ENCODE measurements at places on chromosomes 12 and 14.

DNA sequence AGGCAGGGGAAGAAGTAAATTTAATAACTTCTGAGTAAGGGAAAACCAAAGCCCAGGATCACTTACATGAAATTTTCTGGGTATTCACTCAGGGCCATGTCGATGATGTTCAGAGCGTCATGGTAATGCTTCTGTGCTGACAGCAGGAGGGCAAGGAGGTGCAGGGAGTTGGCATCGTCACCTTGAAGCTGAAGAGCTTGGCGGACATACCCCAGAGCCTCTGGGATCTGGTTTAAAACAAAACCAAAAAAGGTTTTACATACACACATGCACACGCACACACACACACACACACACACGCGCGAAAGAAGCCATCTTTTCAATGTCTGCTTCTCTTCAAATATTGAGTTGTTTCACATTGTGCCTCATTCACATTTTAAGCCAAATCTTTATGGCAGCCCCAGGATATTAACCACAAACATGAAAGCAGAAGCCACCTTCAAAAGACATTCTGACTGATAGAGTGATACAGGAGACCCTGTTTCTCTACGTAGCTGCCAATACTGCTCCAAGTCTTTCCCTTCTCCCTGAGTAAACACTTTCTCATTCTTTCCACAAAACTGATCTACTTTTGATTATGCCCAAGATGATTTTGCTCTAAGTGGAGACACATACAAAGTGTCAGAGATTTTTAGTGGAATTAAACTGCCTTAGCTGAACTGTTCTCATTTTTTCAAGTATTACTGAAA, 172.1 kb downstream of the TTC7B start:
- no peak for DNase-seq

DNA sequence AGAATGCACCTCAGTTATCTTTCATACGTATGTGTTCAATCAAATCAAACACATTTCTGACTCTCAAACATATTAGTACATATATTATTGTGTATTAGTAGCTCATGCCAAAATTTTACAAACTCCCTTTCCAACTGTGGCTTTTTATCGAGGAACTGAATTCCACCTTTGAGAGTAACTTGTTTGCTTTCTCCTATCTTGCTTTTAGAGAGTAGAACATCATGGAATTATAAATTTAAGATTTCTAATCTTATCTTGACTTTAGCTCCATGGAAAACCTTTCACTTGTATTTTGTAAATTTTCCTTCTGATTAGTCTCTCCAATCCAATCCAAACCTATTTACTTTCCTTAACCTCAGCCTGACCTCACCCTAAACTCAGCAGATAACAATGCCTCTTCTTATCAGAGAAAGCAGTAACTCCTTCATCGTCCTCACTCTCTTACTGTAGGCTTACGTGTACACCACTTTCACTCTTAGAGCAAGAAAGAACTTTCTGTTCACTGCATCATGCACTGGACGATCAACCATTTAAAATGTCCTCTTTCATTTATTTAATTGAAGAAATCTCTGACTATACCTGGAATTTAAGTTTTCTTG, 164.5 kb downstream of the TMTC3 start:
- no peak for DNase-seq

DNA sequence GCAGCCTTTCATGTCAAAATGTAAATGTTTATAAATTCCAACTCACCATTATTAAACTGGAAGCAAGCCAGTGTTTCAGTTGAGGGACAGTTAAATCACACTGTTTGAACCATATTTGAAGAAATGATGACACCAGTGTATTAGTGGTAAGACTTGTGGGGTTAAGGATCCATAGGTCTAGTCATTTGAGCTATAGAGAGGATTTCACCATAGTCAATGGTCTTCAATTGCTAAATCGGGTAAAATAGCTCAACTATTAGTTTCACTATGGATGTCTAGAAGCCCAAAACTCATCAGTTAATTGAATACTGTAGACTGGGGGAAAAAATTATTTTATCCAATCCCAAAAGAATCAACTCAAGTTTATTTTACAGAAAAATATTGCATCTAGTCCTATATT, 659.1 kb downstream of the NRXN3 start:
- DNase-seq, result no peak

DNA sequence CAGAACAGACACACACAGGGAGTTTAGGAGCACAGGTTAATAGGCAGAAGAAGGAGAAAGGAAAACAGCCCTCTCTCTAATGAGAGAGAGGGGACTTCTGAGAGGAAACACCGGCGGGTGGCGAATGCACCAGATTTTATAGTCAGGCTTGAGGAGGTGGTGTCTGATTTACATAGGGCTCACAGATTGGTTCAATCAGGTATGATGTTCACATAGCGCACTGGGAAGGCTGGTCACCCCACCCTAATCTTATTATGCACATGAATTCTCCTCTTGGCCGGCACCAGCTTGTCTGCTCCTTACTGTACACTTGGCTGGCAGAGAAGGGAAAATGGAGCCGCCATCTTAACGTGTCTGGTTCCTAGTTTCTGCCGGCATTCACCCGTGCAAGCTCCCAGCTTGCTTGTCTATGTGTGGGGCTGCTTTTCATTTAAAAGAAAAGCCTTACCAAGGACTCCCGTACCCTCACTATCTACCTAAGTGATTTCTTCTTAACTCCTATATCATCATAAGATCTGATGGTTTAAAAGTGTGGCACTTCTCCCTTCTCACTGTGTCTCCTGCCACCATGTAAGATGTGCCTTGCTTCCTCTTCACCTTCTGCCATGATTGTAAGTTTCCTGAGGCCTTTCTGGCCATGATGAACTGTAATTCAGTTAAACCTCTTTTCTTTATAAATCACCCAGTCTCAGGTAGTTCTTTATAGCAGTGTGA, 15.1 kb downstream of the BCAT1 start:
- no peak for DNase-seq

DNA sequence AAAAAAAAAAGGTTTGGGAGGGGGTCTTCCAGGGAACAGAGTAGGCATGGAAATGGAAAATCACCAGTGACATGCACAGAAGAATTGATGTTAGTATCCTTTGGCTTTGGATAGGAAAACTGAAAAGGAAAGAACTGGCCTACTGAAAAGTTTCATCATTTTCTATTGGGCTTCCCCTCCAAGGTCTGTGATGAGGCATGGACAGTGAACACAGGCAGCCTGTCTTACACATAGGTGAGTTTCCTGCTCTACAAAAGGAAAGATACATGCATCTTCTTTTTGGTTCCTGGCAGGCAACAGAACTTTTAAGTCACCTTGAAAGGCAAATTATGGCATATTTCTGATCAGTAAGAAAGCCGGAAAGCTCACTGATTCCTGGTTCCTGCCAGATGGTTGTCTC, 5.8 kb downstream of the BMAL2 start:
- no peak for DNase-seq

DNA sequence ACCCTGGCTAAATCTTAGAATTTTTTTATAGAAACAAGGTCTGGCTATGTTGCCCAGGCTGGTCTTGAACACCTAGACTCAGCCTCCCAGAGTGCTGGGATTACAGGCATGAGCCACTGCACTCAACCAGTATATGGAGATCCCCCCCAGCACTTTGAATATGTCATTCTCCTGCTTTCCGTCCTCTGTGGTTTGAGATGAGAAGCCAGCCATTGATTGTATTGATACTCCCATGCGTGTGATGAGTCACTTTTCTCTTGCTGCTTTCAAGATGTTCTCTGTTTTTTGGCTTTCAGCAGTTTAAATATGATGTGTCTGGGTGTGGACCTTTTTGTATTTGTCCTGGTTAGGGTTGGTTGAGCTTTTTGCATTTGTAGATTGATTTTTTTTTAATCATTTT, 75.2 kb upstream of the DNM1L start:
- DNase-seq, result no peak

GRCh38 chr12:30850684-30851083, 75.9 kb upstream of the TSPAN11 start:
- no peak for DNase-seq

GRCh38 chr12:54251667-54252284, 28.1 kb downstream of the CBX5 start:
- peak; percentile 9 for DNase-seq

GRCh38 chr12:128468926-128469325, 202.0 kb downstream of the TMEM132C start:
- no peak for DNase-seq

- DNase-seq, result no peak
Observed at GRCh38 chr12:52407918-52408317, 1.8 kb upstream of the KRT82 start.

DNA sequence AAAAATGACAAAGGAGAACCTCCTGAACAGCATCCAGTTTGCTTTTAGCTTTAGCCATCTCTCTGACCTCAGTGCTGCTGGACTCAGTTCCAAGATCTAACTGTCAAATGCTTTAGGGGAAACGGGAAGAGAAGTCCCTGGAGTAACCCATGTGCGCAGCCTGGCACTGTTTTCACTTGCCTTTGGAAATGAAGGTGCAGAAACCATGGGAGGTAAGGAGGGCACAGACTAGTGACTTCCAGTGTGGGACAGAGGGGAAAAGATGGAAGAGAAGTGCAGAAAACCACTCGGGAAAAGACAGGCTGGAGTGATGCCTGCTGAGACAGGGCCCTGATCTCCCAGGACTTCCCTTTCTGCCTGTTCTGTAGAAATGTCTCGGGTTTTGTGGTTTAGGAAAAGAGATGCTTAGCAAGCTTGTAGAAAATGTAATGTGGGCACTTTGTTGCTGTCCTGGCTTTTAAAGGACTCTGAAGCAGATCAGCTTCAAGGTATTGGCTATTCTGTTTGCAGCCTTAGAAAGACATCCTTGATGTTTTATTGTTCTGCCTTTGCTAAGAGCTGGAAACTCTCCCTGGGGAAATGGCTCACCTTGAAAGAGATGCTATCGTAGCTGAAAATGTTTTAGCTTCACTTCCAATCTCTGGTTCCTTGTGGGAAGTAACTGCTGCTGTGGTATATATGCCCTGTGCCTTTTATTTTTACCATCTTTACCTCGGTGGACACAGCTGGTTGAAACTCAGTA, 124.6 kb upstream of the HIF1A start:
- DNase-seq, result no peak

DNA sequence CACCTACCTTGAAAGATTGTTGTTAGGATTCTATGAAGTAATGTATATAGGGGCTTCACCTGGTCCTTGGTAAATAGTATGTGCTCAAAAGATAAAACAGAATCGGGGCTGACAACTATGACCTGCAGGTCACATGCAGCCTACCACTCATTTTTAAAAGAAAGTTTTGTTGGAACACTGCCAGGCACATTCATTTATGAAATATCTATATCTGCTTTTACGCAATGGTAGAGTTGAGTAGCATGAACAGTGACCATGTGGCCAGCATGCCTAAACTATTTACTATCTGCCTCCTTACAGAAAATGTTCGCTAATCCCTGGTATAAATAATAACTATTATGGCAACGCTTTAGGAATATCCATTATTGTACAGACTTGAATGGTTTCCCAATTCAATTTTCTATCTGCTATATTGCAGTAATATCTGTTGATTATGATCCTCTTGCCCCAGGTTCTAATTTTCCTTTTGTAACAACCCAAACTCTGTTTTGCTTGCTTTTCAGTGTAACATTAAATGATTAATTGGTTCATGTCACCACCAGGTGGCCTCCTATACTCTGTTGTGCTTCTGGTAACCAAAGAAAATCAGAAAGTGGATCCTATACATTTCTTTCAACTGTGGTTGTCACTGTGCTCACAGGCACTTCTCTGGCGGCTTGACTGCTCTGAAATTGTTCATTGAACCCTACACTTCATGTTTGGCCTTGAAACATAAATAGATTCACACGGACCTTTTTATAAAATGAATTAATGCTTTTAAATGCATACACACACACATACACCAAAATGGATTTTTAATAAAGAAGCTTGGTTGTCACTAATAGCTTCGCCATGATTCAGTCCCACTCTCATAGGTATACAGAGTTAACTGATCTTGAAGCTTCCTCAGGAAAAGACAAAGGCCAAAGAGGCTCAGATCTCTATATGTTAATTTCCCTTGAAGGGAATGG, 227.7 kb upstream of the NPAS3 start:
- no peak for DNase-seq

DNA sequence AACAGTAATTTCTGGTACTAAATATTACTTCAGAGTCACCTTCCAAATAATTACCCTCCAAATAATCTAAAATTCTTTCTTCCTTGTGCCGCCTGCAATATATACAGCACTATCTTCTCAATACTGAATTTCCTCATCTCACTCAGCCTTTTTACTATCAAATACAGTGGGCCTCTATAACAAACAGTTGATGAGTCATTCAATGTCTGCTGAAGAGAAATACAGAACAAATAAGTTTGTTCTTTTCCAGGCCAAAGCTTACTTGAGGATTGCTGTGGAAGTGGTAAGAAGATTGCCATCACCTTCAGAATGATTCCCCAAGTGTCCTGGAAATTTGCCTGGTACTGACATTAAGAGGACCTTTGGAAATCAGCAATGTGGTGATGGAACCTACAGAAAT, 218.2 kb upstream of the ARHGAP5 start:
- no peak for DNase-seq

DNA sequence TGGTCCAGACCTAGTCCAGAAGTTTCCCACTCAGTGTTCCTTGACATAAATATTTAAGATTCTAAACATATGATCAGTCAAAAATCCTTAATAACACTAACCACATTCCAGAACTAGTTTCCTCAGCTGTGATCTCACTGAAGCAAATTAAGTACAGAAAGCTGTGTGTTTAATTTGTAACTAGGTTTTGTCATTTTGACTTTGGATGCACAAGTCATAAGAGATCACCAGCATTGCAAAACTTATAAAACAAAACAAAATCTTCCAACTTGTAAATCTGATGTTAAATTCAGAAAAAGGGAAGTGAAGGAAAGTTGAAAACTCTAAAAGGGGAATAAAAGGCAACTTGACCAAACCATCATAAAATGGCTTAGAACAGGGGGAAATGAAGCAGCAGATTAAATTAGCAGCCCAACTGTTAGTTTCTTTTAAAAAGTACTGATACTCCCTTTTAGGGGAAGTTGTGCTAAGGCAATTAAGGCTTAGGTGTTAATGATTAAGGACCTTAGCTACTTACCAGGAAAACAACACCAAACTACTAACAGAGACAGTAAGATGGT, 56.6 kb downstream of the SH2B3 start:
- DNase-seq, result no peak

DNA sequence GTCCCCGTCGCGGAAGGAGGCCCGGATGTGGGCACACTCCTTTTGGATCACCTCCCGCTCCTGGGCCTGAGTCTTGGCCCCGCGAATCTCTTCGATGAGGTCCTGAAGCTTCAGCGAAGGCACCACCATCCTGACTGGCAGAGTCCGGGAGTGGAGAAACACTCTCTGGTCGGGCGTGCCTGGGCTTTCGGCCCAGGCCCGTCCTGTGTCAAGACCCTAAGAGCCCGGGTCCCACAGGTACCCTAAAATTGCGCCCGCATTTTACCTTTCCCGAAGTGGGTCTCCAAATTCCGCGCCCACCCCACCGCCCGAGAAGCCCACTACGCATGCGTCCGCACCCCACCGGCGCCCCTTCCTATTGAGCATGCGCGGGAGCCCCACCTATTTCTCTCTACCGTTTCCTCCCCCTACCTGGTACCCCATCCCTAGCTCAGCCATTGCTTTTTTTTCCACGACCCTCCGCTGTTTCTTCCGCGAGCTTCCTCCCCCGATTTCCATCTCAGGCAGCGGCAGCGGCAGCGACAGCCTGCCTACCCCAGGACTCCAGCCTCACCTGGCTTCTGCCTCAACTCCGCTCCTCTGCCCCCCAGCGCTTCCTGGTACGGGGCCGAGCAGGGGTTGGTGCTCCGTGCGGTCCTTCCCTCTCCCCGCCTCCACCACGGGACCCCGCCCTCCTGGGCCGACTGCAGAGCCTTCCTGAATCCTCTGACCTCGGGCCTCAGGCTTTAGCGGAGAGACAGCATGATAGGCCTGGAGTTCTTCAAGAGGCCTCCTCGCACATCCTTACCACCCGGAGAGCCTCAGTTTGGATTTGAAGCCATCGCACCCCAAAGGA, at the start of gene AP1G2:
Gene AP1G2, minus strand, starts transcription at position 606 of the 835 bp plus-strand sequence. Its CDS starts 477 bp downstream, at position 129.
- peak; percentile 75 for DNase-seq

- DNase-seq, result no peak
Observed at GRCh38 chr12:61554268-61555008, 705.8 kb upstream of the USP15 start.

All from effector CD4-positive, alpha-beta T cell (primary cell).